ENCODE measurements at places on chromosomes 16 and 17. TPM values are rescaled to one million over a fixed set of nuclear protein-coding genes. Genes with fewer than 3 reads are reported as not detected.

DNA sequence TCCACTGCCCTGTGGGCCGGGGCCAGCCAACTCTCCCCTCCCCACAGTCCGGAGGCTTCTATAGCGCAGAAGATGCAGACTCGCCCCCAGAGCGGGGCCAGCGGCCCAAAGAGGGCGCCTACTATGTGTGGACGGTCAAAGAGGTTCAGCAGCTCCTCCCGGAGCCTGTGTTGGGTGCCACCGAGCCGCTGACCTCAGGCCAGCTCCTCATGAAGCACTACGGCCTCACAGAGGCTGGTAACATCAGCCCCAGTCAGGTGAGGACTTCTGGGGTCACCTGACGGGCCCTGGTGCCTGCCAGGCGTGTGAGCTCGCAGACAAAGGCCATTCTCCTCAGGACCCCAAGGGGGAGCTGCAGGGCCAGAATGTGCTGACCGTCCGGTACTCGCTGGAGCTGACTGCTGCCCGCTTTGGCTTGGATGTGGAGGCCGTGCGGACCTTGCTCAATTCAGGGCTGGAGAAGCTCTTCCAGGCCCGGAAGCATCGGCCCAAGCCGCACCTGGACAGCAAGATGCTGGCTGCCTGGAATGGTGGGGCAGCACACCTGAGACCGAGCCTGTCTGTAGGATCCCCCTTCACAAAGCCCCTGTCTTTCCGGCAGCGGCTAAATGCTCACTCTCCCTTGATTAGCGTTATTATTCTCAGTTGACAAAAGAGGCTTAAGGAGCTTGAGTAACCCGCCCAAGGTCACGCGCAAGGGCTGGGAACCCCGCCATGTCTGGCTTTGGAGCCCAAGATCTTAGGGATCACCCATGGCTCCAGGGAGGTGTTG lies 3.9 kb downstream of the SPATA20 start:
- ATAC-seq: peak; percentile 74

DNA sequence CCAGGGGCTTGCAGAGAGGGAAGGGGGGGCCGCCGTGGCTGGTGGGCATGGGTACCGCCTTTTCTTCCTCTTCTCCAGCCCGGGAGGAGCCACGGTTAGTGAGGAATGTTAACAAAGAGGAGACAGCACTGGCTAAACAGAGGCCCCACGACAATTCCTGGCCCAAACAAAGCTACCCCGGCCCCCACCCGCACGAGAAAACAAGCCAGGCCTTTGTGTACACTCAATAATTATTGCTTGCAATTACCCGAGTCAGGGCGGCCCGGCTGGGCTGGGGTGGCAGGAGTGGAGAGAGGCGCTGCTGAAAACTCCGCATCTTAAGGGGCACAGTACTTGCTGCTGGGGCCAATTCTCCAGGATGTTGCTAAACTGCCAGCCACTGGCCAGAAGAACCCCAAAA lies 56.4 kb downstream of the IRX5 start:
- peak; percentile 83 for ATAC-seq

Gene PABPN1L
- total RNA-seq: 0.66 TPM

DNA sequence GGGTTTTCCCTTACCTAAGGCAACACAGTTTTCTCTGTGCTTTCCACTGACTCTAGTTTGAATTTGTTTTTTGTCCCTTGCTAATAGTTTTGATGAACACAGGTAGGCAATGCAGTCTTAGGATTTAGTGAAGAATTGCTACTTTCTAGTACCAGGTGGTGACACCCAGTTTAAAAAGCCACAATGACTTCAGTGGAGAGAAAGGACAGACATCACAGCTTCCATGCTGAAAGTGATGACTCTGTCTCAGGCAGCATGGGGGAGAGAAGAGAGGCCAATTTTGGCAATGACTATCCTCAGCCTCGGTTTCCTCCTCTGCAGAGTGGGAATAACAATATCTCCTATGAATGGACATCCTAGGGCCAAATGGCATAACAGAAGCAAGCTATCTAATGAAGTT lies 118.8 kb downstream of the AXIN2 start:
- ATAC-seq: no peak

Gene HNF1B
- 0.54 TPM for total RNA-seq

DNA sequence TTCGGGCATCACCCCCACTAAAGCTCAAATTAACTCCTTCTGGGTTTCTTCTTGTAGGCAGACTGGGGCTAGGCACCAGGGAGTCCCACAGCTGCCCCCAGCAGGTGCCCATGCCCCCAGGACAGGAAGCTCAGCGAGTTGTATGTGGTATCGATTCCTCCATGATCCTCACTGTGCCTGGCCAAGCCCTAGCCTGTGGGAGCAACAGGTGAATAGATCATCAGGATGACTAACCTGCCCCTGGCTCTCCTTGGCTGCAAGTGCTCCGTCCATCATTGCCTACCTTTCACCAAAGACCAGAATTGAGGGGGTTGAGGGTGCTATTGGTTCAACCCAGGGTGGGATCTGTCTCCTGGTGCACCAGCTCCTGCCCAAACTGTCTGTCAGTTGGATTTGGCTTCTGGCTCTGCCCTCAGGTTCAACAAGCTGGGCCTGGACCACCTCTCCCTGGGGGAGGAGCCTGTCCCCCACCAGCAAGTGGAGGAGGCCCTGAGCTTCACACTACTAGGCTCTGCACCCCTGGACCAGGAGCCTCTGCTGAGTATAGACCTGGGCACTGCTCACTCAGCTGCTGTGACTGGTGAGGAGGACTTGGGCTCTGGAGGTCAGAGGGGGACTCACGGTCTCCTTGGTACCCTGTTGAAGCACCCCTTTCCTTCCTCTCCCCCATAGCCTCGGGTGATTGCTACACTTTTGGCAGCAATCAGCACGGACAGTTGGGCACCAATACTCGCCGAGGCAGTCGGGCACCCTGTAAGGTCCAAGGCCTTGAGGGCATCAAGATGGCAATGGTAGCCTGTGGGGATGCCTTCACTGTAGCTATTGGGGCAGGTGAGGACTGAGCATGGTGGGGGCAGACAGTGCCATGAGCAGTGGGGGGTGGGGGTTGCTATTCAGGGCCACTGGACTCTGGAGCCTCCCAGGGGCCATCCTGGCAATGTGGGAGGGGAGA lies 3.1 kb upstream of the TRAF4 start:
- ATAC-seq: no peak

- no peak for ATAC-seq
These were observed 6.0 kb downstream of the STAC2 start for GRCh38 chr17:39219647-39220154.

Gene PIPOX
- 3.8 TPM for total RNA-seq

Gene INCA1
- 0.60 TPM for total RNA-seq

Gene CWC25
- total RNA-seq: 12.4 TPM

DNA sequence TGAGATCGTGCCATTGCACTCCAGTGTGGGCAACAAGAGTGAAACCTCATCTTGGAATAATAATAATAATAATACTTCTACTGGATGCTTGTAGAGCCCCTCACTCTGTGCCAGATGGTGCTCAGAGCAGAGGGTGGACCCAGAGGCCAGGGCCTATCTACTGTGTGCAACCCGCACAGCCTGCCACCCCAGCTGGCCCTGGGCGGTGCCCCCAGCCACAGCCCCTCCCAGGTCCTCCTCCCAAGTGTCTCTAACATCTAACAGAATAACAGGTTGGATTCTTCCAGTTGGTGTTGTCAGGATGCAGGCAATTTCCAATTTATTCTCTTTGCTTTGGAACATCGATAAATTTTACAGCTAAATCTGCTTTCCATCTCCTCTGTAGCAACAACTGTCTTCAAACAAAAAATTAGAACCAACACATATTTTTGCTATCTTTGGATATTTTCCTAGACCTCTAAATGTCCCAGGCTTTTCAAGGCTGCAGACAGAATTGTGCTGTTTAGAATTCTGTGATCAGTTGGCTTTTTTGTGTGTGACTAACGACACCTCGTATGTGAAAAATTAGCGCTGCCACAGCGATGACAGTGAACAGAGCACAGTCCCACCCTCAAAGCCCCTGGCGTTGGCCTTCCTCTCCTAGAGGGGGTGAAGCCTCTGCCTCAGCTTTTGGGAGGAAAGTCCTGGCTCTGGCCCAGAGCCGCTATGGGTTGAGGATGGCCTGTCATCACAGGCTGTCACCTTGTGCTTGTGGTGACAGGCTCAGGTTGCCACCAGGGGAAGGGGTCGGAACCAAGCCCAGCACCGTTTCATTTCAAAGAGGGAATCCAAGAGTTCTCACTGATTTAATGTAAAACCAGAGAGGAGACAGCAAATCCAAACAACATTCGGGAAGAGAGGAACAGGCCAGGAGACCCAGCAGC lies 7.6 kb upstream of the EVPL start:
- no peak for ATAC-seq

DNA sequence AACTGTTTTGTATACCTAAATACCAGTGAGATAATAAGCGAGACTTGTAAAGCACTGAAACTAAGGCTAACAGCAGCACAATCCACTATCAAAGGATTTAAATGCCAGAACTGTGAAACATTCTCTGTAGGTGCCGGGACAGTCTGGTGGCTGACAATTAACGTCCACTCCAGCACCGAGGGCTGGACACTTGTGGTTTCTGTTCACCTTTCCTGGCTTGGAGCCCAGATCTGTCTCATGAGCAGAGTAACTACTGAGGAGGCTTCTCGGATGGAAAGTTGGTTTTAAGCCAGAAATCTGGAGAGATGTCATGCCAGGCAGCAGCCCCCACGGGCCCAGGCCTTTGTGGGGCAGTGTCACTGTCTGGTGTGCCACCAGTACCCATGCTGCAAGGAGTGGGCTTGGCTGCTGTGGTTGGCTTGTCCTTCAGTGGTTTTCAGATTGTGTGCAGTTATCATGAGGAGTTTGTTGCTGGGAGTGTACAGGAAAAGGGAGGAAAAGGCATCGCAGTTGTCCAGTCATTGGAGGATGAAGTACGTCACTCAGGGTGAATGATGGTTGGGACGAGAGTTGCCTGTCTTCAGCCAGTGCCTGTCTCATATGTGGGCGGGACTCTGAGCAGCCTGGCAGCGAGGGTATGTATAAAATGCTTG lies 35.5 kb downstream of the UBN1 start:
- ATAC-seq: peak; percentile 57

Gene TTYH2
- 6.6 TPM for total RNA-seq

DNA sequence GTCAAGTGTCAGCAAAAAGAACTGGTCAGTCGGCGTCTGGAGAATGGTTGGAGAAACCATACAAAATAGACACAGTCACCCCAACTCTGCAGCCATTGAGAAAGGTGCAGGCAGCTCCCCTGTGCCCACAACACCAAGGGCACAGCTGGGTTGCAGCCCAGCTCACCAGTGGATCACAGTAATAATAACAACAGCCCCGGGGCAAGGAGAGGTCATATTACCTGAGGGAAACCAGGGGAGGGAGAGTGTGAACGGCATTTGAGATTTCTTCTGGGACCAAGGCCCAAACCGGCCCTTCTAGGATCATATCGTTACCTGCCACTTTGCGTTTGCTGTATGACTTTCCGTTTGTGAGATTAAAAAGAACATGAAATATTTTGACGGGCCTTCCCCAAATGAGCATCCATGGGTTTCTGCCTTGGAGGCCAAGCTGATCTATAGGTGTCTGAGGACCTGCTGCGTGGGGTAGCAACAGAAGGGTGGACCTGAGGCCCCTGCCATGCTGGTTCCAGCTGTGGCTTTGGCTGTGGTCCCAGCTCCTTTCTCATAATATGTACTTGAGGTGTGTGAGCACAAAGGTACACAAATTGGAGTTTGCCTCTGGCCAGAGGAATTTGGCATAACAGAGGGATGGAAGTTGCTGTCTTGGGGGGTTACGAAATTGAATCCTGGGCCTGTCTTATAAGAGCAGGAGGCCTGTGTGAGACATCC lies 154.6 kb downstream of the CMIP start:
- no peak for ATAC-seq

Gene CD300H
- total RNA-seq: not detected

DNA sequence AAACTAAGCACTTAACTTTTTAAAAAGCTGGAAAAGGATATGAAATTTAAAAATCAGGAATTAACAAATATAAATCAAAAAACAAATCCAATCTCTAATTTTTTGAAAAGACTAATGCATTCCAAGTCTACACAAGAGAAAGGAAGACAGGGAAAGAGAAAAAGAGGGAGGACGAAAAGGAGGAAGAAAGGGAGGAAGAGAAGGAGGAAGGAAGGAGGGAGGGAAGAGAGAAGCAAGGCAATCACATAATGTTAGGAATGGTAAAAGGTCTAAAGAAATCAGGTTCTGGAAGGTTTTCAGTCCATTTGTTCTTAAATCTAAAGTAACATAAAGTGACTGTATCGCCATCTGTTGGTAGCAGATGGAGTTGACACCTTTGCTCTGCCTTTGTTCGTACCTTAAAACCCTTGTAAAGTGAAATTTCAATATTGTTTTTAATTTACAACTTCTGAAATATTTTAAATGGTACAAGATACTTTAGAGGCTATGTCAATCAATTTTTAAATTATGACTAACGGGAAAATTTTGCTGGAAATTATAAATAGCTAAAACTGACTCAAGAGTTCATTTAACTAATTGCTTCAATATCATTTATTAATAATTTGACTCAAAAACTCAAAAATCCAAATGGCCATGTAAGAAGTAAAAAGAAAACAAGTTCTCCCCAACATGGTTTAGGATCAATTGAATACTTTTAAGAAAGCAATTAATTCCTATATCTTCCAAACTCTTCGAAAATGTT lies 20.4 kb upstream of the CDYL2 start:
- no peak for ATAC-seq

DNA sequence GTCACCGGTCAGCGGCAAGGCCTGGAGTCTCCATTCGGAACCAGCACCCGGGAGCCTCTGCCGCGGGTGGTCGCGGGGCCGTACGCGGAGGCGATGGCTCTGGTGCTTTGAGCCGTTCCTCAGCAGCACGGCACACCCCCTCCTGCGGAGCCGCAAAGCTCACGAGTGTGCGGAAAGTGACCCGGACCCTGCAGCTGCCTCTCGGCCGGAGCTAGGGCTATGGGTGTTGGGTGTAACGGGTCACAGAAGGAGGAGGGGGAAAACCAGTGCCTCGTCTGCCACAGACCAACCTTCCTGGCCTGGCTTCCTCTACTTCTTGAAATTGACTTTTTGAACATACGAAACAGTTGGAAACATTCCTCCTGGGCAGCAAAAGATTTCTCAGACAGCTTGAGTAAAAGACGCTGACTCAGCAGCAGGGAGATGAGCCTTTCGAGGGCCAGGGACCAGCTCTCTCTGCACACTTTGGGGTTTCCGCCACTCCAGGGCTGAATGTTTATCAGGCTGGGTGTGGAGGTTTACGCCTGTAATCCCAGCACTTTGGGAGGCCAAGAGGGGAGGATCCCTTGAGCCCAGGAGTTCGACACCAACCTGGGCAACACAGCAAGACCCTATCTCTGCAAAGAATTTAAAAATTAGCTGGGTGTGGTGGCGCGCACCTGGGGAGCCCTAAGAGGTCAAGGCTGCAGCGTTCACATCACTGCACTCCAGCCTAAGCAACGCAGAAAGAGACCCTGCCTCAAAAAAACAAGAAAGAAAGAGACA lies 26.4 kb upstream of the PITPNA start:
- ATAC-seq: no peak

- no peak for ATAC-seq
These were observed 2.8 kb downstream of the KRT10 start for GRCh38 chr17:40819528-40820125.

Gene UMOD
- total RNA-seq: not detected

- peak; percentile 24 for ATAC-seq
These were observed at the start of gene KRT23 for GRCh38 chr17:40937384-40937819. Gene KRT23, minus strand, starts transcription at chr17:40937646. Its CDS starts 1,043 bp downstream, at chr17:40936603.

Measured in motor neuron (in vitro differentiated cells).